Activated CD4-positive, alpha-beta T cell treated with anti-CD3 and anti-CD28 coated beads, Interleukin-2, amount 50 U/mL, for 24 hours (primary cell): ENCODE measurements at places on chromosomes 5 and 9.

- DNase-seq = no peak
Measured at GRCh38 chr9:110748251-110748893, 79.8 kb downstream of the MUSK start.

- no peak for DNase-seq
Measured at GRCh38 chr5:86625148-86625547, 7.4 kb downstream of the COX7C start.

- DNase-seq = no peak
Measured at GRCh38 chr9:10366171-10366779, 246.5 kb downstream of the PTPRD start.

GRCh38 chr9:115207003-115207836 lies 89.3 kb upstream of the TNC start:
- no peak for DNase-seq

DNA sequence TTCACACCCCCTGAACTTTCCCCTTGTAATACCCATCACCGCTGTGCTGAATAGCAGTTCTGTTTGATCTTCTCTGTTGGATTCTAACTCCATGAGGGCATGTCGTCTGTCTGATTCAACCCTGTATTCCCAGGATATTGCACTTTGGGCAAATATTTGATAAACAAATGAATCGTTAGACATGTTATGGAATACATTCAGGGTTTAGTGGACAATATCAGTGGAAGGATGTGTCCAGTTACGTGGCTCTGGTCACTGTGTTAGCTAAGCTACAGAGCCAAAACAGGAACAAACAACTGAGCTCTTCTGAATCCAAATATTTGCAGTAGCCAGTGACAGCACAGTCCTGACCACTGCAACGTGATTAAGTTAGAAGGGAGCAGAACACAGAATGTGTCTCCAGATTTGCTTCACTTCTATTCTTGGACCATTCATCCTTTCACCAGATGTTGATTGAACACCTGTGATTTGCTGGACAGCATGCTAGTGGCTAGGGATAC lies 13.2 kb downstream of the ANGPTL2 start:
- DNase-seq = no peak

DNA sequence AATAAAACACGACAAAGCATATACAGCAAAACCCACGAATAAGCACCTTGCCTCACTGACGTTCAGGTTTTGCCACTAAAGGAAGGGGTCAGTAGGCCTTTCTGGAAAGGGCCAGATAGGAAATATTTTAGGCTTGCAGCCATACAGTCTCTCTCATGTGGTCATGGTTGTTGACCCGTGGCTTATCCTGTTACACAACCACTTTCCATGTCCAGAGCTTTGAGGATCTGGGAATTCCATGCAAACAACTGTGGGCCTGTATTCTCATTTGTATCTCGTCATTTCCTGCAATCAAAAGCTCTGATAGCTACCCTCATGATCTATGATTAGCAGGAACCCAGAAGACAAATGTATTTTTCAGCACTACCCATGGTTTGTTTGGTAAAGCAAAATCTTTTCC lies 108.3 kb downstream of the DRD1 start:
- no peak for DNase-seq

- no peak for DNase-seq
Measured at GRCh38 chr9:89012294-89013042, 21.2 kb downstream of the S1PR3 start.

DNA sequence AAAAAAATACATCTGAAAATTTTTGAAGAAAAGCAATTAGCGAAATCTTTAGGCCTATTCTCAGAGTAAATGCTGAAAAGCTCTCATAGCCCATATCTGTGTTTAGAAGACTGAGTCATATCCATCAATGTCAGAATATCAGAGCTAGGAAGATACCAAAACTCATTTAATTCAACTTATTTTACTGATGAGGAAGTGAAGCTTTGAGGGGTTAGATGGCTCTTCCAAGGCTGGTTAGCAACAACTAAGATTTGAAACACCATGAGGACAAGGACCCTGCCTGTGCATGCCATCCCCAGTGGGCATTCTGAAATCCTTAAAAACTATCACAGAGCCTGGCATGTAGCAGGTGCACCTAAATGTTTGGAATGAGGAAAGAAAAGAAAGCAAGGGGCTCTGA lies 2.5 kb downstream of the FREM1 start:
- DNase-seq = no peak

- no peak for DNase-seq
Measured at GRCh38 chr9:5531101-5531882, 21.0 kb downstream of the PDCD1LG2 start.

GRCh38 chr9:16615451-16615850 lies 255.0 kb downstream of the BNC2 start:
- no peak for DNase-seq

DNA sequence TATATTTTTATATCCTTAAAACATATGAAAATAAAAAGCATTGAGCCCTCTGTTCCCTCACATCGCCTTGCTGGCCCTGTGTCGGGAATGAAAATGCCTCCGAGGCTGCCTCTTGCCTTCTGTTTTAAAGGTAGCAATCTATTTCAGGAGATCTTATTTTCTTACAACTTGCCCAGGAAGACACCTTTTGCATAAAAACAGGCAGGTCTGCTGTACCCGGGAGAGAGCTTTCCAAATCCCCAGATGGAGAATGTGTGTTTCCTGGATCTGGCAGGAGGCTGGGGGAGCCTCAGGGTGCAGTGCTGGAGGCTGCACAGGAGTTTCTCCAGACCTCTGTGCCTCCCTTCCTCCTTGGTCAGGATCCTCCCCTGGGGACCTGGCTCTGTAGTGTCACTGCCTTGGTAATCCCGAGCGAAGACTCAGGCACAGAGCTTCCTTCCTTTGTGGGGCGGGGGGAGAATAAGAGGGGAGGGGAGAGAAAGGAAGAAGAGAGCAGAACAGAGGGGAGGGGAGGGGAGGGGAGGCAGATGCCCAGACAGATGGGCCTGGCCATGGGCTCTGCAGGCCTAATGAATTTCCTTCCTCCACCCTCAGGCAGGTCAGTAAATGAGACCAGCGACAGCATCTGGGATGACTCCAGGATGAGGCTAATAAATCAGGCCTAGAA lies 104.0 kb upstream of the BOD1 start:
- no peak for DNase-seq

DNA sequence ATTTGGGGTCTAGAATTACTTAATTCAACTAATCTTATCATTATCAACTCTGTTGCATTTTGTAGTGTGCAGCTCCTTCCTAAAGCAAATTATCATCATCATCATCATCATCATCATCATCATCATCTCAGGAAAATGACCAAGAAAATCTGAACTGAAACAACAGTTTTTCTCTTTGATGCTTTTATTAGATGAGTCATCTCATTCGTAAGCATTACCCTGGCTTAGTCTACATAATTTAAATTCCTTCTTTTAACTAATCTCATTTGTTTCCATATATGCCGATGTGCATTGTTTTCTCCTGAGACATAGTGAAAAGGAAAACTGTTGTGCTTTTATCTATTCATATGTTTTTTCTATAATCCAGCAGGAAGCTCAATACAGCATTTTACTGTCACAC lies 173.0 kb upstream of the PDE4D start:
- no peak for DNase-seq

DNA sequence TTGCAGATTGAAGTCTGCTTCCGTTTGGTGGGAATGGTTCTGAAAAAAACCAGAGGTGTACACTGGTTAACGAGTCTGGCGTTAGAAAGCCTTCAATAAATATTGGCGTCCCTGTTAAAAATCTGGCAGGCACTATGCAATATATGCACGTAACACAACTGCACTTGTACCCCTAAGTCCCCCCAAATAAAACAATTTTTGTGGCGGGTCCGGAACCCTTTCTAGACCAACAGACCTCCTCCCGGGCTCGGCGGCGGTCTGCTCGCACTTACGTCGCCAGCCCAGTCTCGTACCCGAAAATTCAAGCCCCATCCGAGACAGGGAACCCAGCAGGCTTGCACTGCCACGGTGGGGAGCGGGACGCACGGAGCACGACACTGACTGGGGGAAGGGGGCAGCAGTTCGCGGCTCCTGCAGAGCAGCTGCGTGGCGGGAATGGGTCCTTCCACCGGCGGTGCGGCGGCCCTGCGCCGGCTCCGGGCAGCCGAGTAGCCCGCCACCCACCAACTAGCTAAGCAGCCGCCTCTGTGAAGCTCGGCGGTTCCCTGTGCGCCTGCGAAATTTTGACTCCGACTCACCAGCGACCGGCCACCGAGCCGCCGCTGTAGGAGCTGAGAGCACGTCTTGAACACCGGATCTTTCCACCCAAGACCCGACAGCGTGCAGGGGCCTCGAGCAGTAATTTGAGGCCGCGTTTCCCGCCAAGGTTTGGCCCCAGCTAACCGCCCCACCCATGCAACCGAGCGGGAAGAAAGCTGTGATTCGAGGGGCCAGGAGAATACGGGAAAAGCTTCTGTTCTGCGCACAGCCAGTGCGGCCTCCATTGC lies 3.9 kb downstream of the MCIDAS start:
- DNase-seq = no peak

DNA sequence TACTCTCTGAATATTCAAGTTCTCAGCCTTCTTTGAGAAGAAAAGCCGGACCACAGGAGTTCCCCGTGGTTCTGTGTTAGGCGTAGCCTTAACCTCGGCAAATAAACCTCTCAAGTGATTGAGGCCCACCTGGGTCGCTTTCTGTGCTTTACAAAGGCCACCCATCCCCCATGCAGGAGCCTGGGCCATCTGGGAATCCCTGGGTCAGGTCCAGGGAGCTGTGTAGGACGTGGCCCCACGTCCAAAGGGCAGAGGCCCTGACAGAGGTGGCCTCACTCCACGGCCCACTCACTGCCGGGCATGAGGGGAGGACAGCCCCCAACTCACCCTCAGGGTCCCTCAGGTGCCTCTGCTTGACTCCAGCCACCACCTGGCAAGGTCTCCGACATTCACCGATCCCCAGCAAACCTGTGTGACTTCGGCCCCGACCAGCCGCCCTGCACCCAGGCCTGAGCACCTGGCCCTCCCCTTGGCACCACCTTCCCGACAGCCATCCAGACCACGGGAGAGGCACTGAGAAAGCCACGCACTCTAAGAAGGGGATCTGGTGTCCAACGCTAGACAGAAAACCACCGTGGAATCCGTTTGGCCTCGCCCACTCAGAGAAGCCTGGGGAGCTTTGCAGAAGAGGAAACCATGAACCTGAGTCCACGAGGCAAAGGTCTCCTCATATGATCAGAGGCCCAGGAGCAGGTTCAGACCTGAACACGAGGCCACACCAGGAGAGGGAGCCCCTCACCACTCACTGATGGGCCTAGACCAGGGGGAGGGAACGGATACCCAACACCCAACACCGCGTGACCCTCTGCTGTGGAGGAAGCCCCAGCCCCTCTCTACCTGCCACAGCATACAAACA lies 4.5 kb downstream of the SLC12A7 start:
- DNase-seq = no peak

GRCh38 chr5:149776361-149777305 lies 46.5 kb downstream of the PPARGC1B start:
- DNase-seq = no peak

DNA sequence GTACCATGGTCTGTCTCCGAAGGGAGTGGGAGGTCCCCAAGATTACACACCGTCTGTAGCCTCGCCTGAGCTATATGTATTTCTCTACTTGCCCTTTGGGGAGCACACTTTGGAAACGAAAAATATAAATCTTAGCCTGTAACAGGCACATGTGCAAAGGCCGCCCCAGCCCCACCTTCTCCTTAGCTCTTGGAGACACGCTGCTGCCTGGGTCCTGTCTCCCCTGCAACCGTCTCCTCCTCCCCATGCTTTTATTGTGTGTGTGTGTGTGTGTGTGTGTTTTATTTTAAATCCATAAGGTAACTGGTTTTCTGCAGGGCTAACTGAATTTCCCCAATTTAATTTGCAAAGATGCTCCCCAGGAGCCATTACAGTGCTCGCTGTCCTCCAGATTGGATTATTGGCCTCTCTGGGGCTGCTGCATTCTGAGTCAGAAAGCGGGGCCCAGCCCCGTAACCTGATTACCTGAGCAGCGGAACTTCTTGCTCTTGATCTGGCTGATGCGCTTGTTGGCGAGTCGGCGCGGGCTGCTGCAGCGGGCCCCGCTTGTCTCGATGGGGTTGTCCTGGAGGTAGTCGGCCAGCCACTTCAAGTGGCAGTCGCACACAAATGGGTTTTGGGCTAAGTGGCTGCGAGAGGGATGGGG lies 193.3 kb upstream of the PANK3 start:
- DNase-seq = no peak

DNA sequence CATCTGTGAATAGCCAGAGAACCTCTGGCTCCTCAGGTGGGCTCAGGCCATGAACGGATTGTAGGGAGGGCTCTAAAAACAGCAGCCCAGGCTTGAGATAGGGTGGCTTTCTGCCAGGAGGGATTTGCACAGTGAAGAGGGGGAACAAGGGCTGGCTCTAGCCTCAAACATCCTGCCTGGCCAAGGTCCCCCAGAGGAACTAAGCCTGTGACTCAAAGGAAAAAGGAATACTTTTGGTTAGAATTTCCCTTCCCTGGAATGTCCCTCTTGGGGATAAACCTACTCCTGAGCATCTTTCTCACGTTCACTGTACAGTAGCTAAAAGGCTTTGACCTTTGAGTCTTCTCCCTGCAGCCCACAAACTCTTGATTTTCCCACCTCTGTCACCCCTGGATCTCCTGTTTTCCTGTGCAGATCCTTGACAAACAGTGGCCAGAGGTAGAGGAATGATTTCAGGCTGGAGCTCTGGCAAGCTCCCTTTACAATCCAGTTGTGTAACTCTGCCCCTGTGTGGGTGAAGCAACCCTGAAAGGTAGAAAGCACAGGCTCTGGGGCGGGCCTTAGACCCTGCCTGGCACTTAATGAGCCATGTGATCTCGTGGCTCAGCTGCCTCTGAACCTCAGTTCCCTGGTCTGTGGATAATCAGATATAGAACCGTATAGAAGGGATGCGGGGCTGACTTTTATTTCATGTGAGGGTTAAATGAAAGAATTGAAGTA lies 17.4 kb downstream of the SEC61B start:
- no peak for DNase-seq

- DNase-seq = no peak
Measured at GRCh38 chr9:89920951-89921350, 316.1 kb downstream of the GADD45G start.
